ENCODE measurements at places on chromosomes 1 and 21.

DNA sequence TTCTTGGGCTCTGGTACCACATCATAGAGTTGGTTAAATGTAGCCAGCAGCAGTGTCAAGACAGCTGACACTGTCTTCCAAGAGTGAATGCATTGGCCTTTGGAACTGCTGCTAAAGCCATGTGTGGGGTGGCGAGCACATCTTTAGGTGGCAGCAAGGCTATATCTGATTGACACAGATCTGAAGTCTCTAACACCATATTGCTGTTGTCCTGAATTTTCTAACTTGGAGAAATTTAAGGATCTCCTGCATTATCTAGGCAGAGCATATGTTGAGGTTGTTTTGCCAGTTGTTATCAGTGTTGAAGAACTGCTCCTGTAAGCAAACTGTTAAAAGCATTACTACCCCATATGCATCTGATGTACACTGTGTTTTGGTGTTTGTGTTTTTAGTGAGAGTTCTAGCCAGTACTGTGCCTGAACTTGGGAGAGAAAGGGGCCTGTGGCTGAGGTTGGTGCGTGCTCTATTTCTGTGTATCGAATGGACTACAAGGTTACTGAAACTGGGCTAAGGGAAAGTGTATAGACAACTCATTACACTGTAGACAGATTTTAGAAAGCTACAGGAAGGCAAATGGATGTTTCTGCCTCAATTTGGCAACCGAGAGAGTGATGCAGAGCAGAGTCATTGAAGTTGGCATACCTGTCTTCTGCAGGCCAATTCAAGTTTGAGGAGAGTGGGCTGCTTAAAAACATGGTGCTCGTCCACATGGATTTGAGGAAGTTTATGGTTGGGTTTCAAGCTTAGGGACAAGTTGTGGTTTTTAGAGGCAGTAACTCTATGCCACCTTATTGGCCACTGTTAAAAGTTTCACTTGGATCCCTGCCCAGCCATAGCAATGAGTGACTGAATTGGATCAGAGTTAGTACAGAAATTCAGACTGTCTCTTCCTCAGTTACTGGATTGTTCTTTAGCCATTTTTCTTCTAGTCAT, 16.9 kb downstream of the DYRK3 start:
- DNase-seq, result no peak

DNA sequence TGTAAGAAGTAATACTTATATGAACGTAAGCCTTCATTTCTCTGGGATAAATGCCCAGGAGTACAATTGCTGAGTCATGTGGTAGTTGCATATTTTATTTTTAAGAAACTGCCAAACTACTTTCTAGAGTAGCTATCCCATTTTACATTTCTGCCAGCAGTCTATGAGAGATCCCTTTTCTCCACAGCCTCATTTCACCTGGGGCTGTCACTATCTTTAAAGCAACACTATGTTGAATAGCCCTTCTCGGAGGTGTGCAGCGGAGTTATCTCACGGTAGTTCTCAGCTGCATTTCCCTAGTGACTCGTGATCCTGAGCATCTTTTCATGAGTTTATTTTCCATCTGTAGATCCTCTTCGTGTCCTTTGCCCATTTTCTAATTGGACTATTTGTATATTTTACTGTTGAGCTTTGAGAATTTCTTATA, 93.4 kb downstream of the ADARB1 start:
- peak; percentile 45 for DNase-seq

GRCh38 chr1:42385283-42385682, 4.7 kb downstream of the RIMKLA start:
- no peak for DNase-seq

- DNase-seq, result no peak
Measured at GRCh38 chr1:107842241-107842640, 122.7 kb downstream of the VAV3 start.

DNA sequence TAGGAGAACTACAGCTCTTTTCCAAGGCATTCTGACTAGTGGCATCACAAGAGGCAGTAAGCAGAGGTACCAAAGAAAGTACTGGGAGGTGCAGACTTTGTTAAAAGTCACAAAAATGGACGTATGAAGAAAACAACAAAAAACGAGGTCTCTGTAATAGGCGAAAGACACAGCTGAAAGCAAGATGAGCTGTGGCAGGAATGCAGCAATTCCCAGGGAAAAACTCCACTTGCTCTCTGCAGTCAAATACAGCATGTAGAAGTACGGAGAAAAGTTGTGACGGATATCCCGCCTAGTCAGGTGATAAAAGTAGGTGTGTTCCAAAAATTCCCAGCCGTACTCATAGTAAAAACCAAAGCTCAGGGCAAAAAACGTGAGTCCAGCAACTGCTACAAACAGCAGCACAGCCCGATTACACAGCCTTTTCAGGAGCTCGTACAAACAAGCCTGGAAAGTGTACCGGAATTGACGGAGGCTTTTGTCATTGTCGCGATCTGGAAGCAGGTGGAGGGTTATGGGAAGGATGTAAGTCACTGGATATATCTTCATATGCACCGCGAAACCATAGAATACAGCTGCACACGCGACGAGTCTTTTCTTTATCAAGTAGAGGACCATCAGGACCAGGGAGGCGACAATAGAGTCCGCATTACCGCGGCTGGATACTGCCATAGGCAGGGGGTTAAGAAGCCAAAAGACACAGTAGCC, 979 bp downstream of the PIGM start:
- no peak for DNase-seq

DNA sequence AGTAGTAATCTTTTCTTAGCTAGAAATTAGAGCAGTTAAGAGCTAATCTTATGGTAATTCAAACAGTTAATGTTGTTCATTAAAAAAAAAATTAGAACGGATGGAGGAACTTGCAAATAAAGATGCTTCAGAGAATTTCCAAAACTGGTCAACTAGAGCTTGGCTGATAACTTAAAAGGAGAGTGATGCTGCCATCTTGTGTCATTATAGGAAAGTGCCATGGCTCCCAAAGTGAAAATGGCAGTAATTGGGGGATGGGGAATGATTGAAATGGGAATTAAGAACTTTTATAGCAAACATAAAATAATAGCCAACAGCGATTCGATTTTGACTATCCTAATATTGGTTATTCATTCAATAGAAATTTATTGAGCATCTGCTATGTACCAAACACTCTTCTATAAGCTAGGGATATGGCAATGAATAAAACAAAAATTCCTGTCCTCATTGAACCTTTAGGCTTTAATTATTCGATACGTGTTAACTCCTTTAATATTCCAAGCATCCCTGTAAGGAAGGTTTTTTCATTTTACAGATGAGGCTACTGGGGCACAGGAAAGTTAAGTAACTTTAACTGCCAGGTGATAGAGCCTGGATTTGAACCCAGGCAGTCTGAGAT, 5.7 kb upstream of the PLPP3 start:
- peak; percentile 73 for DNase-seq

DNA sequence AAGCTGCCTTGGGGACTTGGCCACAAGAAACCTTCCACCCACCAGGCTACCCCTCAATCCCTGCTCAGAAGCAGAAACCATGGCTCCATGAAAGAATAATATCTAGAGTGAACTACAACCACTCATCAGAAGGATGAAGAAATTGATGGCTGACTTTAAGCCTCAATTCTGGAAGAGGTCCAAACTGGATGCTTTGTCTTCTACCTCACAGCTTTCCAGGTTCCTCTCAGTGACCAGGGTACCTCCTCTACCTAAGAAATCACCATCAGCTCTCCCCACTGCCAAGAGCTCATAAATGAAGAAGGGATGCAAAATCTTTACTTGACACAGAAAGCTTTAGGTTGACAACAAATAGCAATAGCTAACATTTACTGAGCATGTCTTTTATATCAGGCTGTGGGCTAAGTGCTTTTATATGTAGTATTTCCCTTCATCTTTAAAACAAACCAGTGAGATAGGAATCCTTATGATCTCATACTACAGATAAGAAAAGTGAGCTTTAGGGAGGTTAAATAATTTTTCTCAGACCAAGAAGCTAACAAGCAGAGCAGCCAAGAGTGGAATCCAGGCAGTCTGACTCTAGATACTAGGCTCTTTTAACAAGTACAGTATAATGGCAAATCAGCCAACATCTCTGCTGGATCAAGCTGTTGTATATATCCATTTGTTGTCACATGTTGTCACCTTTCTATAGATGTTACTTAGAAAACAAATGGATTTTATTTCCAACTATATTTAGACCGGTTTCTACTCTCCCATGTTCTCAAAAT, 243.0 kb upstream of the SGIP1 start:
- no peak for DNase-seq

- no peak for DNase-seq
Measured at GRCh38 chr1:70727886-70728489, 316.9 kb downstream of the CTH start.

DNA sequence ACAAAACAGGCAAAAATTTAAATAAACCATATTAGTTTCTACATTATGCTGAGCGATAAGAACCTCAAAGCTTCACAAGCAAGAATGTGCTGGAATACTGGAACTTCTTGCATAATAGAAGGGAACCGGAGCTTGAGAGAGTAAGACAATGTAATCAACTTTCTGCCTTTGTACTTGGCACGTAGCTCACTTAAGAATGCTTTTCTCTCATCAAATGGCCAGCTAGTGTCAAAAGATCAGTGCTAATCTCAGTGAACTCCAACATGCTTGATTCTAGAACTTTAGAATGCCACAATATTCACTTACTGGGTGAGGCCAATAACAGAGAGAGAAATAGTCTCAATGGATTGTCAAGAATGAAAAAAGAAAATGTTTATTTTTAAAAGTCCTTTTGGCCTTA, 486.1 kb upstream of the LRRC7 start:
- DNase-seq, result no peak

GRCh38 chr1:53735261-53735660, 3.7 kb downstream of the GLIS1 start:
- no peak for DNase-seq

All from muscle of arm (tissue), 14 donors.